ENCODE measurements at places on chromosomes 3 and 15.

- peak; percentile 60 for DNase-seq
Measured at GRCh38 chr3:108091498-108092250, 843 bp upstream of the CD47 start.

DNA sequence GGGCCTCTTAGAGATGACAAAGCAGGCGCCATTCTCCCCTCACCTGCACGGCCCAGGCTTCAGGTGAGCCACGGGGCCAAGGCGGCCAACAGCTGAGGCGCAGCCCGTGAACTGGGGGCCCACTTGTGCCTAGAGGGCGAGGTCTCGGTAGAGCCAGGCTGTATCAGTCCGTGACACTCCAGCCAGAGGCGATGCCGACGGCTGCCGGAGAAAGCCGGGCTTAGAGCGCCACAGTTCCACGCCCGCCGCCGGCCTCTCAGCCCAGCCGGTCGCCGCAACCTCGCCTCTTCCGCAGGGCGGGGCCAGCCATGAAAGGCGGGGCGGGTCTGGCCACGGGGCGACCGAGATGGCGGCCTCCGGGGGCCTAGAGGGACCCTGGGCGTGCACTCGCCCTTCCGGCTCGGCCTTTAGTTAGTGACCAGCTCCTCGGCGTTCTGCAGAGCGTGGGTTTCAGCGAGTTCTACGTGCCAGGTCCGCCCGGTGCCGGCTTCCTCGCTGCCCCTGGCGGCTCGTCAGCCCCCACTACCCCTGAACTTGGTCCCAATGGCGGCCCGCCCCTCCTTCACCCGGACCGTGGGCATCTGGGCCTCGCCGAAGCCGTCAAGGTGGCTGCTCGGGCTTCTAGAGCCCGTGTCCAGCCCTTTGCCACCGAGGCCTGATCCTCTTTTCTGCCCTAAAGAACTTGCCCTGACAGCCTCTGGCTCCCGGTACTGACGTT lies at the start of gene ZNF621:
Gene ZNF621 (plus strand): TSS at position 393 of the 718 bp plus-strand sequence. CDS start 881 bp downstream, outside the sequence.
- DNase-seq: peak; percentile 77

- peak; percentile 83 for DNase-seq
Measured at GRCh38 chr15:75204340-75205063, 2.8 kb downstream of the C15orf39 start.

DNA sequence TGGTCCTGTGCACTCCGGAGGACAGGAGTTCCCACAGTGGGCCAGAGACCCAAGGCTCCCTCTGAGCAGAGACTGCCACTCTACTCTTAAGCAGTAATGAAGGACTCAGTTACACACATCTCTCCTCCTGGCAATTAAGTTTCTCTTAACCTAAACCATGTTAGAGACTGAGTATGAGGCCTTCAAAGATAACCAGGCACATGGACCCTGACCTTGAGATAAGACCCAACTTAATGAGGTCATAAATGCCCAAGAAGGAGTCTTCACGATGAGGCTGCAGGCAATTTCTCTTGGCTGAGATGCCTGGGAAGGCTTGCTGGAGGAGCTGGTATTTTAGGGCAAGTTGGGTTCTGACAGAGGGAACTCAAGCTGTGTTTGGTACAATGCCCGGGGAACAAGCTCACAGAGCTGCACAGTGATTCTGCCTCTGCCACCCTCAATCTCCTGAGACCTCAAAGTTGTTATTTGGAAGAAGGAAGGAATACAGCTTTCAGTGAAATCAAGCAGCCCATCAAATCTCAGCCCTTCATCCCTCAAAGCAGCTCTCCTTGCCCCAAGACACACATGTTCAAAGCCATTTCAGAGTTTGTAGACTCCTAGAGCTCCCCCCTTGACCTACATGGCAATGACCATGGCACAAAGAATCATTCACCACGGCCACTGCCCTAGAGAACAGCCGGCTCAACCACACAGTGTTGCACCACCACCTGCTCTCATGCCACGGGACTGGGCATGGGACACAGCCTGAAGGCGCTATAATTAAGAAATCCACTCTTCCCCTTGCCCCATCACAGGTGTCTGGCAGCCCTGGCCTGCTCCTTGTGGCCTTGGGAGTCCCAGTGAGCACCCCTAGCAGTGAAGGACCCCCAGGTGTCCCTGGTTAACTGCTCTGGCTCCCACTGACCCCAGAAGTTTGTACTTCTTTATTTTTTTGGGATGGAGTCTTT lies 7.1 kb downstream of the RMDN3 start:
- no peak for DNase-seq

- DNase-seq: no peak
Measured at GRCh38 chr15:95451938-95452337, 878.6 kb upstream of the NR2F2 start.

DNA sequence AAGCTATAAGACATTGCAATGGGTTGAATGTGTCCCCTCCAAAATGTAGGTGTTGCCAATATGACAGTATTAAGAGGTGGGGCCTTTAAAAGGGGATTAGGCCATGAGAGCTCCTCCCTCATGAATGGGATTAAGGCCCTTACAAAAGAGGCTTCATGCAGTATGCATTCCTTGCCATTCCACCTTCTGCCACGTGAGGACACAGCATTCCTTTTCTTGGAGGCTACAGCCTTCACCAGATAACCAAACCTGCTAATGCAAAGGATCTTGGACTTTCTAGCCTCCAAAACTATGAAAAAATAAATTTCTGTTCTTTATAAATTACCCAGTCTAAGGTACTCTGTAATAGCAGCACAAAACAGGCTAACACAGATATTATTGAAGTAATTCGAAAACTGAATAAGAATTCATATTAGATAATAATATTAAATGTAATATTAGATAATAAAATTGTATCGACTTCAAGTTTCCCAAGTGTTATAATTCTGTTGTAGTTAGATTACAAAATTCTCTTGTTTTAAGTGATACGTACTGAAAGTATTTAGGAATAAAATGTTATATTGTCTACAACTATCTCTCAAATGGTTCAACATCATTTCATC lies 29.4 kb upstream of the ATP8B4 start:
- no peak for DNase-seq

DNA sequence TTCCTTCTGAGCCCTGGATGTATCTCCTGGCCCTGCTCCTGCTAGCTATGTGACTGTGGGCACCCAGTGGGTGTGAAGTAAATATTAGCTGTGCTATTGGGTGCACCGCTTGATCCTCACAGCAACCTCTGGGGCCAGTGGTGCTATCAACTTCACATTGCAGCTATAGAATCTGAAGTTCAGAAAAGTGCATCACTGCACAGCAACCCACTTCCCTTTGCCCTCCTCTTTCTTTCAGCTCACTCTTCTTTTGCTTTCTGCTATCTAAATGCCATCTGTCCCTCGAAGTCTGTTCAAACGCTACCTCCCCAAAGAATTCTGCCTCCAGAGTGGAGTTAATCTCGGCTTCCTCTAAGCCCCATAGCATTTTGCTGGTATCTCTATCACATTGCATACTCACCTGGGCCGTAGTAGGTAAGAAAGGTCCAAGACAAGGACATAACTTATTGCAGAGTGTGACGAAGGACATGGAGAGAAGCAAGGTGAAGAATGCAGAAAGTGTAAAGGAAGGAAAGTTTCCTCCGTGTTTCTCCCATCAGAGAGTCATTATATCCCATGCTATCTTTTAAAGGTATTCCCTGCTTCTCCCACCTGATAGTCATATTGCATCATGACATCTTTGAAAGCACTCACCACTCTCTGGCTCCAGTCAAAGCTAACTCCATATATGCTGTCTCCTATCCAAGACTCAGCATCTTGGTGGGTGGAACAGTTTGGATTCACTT lies 57.1 kb upstream of the BCL6 start:
- DNase-seq: no peak

DNA sequence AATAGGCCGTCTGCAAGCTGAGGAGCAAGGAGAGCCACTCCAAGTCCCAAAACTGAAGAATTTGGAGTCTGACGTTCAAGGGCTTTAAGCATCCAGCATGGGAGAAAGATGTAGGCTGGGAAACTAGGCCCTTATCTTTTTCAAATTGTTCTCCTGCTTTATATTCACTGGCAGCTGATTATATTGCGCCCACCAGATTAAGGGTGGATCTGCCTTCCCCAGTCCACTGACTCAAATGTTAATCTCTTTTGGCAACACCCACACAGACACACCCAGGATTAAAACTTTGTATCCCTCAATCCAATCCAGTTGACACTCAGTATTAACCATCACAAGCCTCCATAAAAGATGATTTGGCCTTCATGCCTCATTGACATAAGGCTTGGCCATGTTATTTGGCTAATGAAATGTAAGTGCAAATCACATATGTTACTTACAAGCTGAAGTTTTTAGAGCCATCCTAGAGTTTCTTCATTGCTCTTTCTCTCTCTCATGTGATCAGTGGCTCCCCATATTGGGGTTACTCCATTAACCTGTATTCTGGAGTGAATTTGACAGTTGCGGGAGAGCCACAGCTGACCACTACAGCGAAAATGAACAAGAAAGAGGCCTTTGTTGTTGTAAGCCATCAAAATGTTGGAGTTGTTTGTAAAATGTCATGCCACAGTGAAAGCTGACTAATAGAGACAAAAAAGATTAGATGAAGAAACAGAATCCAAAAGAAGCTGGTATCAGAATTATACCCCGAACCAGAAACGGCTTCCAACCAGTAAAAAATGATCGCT lies 61.7 kb downstream of the GBE1 start:
- no peak for DNase-seq

DNA sequence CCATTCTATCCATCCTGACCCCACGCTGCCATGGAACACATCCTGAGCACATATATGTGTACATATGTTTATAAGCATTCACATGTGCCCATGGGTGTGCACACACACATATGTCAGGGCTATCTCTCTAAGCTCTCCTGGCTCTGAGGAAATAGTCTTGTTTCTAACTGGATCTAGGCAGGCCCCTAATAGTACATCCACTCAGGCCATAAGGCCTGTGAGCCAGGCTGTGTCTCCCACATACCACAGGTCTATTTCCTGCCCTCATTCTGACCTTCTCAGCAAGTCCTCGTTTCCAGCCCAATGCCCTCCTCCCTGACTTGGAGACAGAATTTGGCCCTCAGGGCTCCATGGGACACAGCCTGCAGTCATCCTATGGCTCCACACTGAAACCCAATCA lies 284.8 kb upstream of the CTNNB1 start:
- DNase-seq: no peak

DNA sequence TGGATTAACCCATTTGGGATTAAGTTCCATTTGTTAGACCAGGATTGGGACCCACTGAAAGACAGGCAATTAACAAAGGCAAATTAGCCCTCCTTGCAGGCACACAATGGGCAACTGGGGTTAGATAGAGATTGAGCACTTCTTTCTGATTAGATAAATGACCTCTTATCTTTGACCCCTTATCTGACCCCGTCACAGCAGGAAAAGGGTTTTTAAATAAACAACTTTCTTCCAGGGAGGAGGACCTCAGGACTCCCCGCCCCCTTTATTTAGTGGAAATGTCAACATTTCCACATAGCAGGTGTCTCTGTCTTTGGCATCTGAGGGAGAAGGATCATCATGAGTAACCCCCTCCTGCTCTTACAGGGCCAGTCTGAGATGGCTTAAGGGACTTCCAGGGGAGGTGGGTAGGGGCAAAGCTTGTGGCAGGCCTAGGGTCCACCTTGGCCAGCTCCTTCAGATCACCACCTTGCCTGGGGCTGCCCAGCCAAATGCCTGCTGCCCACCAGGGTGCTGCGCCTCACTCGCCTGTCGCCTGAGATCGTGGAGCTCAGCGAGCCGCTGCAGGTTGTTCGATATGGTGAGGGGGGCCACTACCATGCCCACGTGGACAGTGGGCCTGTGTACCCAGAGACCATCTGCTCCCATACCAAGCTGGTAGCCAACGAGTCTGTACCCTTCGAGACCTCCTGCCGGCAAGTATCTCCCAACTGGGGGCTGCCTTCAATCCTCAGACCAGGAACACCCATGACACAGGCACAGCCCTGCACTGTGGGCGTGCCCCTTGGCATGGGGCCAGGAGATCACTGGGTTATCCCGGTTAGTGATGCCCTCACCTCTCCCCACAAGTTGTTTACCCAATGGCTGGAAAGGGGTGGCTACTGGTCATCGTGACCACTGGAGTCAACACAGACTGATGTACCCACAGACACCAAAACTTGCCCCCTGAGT lies 2.6 kb upstream of the WDR6 start:
- DNase-seq: no peak

GRCh38 chr3:133135306-133135705 lies 97.1 kb downstream of the TMEM108 start:
- no peak for DNase-seq

GRCh38 chr15:74499366-74499765 lies 38.4 kb upstream of the UBL7 start:
- no peak for DNase-seq

DNA sequence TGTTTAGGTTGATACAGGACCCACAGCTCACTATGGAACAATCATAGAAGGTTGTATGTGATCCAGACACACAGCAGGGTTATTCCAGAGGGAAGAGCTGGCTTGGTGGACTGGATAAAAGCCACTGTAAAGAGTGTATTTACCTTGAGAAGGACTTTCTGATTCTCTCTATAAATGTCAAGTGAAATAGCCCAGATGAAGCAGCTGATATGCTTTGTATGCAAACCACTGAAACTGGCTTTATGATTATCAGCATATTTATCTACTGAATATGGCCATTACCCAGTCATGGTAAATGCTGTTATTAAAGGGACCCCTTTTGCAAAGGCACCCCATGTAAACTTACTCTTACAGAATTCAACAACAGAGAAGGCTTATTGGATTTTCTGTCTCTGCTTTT lies 28.1 kb downstream of the C3orf80 start:
- DNase-seq: no peak

- no peak for DNase-seq
Measured at GRCh38 chr3:173275740-173276139, 121.8 kb upstream of the NLGN1 start.

DNA sequence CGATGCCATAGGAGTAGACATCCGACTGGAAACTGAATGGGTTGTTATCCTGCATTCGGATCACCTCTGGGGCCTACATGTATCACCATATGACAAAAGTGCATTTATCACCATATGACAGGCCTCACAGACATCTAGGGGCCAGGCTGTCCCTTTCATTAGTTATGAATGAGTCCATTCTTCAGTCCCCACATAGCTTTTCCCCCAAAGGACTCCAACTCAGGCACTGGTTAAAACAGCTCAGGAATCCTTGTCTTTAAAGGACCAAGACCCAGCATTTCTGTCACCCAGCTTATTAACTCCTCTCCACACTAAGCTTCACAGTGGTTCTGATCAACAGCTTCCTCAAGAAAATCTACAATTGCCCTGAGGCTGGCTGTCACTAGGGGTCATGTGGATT lies 28.3 kb downstream of the MKRN2 start:
- no peak for DNase-seq

- DNase-seq: peak; percentile 1
Measured at GRCh38 chr3:160754371-160754854, 1.6 kb upstream of the PPM1L start.

DNA sequence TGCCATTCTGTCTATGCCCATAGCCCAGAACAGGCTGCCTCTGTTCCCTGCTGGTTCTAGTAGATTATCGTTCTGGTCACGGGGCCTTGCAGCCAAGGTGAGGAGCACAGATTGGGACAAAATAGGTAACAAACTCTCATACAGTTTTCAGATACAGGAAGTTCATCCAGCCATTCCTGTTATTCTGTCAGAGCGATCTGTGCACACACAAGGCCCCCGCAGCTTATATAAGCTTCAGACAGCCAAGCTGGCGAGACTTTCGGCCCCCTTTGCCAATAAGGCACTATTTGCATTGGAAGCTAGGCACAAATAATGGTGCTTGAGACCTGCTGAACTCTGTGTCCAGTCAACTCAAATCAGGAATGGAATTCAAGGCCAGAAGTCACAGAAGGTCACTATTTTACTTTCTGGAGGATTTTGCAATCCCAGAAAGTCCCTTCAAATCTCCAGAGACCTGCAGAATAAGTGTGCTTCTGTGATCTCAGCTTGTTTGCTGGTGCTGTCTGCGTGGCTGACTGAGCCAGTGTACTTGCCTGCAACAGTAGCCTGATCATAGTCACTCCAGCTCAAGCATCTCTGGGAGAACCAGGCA lies 69.4 kb downstream of the BFSP2 start:
- DNase-seq: no peak

- DNase-seq: no peak
Measured at GRCh38 chr3:49454458-49454857, 15.6 kb upstream of the DAG1 start.

Measured in activated CD4-positive, alpha-beta T cell treated with anti-CD3 and anti-CD28 coated beads for 4 hours (primary cell).